ENCODE measurements at places on chromosomes 4 and X.

DNA sequence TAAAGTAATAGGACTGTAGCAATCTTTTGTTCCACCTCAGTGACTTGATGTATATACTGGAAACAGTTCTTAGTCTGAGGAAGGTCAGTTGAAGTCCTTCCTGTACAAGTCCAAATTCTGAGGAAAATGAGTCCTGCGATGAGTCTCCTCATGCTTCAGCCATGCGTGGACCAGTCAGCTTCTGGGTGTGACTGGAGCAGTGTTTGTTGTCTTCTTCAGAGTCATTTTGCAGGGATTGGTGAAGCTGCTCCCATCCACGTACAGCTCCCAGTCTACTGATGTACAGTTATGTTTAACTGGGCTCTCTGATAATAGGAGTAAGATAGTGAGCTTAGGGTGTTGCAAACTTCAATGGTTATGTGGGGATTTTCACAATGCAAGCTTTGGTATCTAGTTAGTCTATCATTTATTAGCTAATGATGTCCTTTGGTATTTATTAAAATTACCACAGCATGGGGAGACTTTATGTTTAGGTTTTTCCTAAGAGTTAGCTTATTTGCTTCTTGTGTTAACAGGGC is 3.4 kb downstream of the UGT2B17 start:
- no peak for DNase-seq

- DNase-seq = no peak
These were observed 161.1 kb downstream of the FBXW7 start for GRCh38 chr4:152374606-152375285.

GRCh38 chr4:159105761-159106243 is 2.9 kb downstream of the RAPGEF2 start:
- DNase-seq = peak; percentile 16

DNA sequence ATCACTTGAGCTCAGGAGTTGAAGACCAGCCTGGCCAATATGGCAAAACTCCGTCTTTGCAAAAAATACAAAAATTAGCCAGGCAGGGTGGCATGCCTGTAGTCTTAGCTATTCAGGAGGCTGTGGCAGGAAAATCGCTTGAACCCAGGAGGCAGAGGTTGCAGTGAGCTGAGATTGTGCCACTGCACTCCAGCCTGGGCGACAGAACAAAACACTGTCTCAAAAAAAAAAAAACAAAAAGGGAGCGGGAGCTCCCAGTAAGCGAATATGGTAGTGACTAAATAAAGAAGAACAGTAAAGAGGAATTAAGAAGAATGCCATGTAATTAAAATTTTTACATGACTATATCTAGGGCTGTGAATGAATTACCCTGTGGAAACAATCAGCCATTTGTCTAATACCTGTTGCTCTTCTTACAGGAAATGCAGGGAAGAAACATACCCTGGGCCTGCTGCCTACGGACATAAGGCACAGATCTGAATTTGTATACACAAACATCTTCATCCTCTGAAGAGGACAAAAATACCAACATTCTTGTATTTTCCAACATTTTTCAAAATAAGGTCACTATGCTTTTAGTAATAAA is 11.4 kb downstream of the WDFY3 start:
- no peak for DNase-seq

DNA sequence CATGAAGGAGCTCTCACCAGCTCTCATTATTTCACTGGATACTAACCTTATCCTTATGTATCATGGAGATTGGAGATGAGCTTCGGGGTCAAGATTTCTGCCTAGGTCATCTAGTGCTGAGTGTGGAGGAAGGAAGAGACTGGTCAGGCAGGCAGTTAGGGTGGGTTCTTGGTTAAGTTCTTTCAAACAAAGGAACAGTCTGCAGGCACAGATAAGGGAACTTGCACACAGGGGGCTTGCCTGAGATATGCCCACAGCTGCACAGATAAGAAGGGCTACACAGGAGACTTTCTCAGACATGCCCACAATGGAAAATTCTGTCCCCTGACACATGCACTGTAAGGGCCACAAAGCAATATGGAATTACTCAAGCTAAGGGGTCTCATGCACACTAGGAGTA is 904.1 kb downstream of the NLGN4X start:
- no peak for DNase-seq

- DNase-seq = no peak
These were observed 34.3 kb downstream of the ZNF330 start for GRCh38 chr4:141255016-141255415.

DNA sequence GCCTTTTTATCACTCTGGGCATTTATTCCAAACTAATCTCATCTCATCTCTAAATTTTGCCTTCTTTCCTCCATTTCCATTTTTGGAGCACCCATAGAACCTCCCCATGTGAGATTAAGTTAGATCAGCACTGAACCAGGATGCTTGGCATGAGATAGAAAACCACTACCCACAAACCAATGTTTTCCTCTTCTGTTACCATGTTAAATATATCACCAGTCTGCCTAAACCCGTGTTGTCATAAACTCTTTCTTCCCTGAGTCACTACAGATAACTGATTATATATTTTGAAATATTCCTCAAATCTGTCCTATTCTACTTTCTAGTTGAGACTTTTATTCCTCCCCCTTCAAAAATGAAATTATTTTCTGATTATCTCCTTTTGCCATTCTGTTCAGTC is 37.6 kb downstream of the GABRB1 start:
- no peak for DNase-seq

- no peak for DNase-seq
These were observed 11.2 kb downstream of the C1QTNF7 start for GRCh38 chr4:15438939-15439524.

GRCh38 chrX:27815209-27815608 is 7.4 kb downstream of the MAGEB10 start:
- DNase-seq = no peak

DNA sequence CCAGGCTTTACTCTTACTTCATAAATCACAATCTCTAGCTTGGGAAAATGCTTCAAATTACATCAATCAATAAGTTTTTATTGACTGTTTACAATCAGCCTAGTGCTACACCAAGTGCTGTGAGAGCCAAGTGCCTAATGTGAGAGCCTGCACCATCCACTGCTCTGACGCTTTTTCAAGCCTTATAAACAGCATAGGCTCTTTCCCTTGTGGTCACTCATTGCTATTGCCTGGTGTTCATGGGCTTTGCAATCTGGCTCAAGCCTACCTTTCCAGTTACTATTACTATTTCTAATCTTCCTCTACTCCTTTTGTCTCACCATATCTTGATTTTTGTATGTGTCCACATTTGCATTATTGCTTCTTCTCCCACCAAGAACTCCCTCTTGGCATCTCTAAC is 77.0 kb downstream of the REELD1 start:
- no peak for DNase-seq

DNA sequence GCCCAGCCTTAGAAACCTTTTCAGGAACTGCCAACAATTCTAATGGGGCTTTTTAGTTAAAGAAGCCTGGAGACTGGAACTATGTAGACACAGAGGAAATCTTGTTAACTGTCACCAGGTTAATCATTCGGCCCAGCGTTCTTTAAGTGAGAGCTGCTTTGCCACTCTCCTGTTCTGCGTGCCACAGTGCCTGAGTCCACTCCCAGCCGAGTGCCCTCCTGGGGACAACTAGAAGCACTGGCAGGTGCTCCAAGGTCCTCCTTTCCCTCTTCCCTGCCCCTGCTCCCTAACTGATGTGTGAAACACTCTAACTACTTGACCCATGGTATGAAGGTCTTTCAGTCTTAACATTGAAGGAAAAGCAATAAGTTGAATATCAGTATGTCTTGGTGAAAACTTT is 151.2 kb upstream of the TLL1 start:
- DNase-seq = no peak

DNA sequence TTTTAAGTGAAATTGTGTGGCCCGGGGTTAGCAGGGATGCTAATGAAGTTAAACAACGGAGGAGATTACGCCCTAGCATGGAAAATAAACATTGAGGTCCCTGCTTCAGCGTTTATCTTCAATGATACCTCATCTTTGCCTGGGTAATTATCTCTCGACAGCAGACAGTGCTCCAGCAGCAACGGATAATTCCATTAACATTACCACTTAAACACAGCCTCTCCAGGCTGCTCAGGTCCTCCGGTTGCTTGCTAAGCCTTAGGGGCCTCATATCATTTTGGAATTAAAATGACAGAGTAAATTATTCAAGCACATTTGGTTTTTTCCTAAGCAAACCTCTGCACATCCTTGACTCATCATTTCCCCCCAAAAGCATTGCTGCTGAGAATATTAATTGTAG is 281.5 kb upstream of the KLF3 start:
- no peak for DNase-seq

- no peak for DNase-seq
These were observed at the start of gene IL1RAPL1 for GRCh38 chrX:28586981-28587551. Gene IL1RAPL1 (plus strand): TSS chrX:28587446.

DNA sequence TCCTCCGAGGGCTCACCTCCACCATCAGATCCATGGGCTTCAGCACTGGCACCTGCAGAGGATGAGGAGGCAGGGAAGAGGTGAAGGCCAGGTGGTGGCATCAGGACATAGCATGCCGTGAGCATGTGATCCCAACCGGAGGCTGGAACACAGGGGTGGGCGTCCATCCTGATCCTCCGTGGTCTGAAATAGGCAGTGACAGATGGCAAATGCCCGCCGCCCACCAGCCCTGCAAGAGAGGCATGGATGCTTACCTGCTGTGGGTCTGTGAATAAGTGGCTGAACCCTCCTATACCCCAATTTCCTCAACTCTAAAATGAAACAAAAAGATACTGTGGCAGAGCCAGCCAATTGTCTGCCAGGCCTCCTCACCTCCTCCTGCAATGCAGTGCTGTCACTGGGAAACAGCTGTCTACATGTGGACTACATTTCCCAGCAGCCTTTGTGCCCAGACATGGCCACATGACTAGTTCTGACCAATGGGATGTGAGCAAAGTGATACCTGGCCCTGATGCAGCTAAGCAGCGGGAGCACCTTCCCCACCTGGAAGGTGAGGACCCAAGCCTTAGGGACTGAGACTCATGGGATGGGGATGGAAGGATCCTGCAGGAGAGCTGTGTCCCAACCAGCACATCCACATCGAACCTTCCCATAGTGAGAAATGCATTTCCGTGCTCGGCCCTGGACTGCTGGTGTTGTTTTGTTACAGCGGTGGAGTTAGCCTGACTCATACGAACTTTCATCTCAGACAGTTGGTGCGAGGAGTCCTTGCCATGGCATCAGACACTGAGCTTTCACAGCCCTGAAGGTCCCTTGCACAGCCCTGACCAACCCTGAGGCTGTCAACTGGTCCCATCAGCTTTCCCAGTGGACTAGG is 99.5 kb downstream of the PPP2R2C start:
- DNase-seq = peak; percentile 10

DNA sequence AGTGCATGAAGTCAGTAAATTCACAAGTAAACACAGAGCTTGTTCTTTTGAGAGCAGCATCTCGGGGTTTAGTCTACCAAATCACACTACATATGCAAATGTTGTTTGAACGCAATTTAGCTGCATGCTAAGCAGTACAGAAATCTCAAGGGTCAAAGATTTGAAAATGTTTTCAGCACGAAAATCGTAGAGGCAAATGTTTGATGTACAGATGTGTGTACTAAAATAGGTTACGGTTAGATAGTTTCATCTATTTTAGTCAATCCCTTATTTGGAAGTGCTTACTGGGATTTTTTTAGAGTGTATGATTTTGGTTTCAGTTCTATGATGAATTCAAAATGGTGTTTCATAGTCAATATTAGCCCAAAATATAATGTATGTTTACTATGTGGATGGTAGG is 1928.2 kb upstream of the TENM3 start:
- DNase-seq = no peak

GRCh38 chrX:39895218-39896110 is 202.3 kb downstream of the BCOR start:
- DNase-seq = no peak

- DNase-seq = no peak
These were observed 36.2 kb downstream of the PAPSS1 start for GRCh38 chr4:107683873-107684272.

DNA sequence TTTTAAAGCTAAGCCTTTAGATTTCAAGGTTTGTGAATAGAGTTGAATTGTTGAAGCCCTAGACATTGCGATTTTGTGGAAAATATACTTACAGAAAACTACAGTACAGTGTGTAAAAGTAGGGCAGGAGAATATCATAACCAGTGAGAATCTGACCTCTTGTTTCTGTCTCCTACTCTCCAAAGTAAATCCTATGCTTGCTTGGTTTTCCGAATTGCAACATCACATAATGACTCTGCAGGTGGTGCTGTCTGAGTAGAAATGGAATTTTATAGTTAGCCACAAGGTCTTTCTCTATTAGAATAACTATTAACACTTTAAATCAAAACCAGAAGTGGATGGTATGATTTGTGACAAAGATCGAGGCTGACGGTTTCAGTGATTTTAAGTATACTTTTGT is 505.6 kb downstream of the RAPGEF2 start:
- no peak for DNase-seq

- DNase-seq = no peak
These were observed 272.7 kb upstream of the FAT4 start for GRCh38 chr4:125042041-125042440.

DNA sequence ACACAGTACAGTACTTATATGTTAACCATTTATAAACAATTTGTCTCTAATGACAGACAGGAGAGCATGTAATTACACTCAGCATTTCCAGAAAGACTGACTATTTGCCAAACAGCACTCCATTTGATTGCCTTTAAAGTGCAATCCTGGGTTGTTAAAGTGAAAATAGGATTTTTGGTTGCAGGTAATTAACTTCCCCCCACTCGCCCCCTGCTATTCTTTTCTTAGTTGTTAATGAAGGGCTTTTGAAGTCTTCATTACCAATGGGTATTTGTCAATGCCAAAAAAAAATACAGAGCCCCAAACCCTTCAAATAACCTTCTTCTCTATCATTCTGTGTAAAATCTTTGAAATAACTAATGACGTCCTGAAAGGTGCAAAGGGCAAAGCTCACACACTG is 825.6 kb downstream of the STPG2 start:
- no peak for DNase-seq

GRCh38 chr4:153472122-153473037 is 6.2 kb downstream of the TMEM131L start:
- no peak for DNase-seq

DNA sequence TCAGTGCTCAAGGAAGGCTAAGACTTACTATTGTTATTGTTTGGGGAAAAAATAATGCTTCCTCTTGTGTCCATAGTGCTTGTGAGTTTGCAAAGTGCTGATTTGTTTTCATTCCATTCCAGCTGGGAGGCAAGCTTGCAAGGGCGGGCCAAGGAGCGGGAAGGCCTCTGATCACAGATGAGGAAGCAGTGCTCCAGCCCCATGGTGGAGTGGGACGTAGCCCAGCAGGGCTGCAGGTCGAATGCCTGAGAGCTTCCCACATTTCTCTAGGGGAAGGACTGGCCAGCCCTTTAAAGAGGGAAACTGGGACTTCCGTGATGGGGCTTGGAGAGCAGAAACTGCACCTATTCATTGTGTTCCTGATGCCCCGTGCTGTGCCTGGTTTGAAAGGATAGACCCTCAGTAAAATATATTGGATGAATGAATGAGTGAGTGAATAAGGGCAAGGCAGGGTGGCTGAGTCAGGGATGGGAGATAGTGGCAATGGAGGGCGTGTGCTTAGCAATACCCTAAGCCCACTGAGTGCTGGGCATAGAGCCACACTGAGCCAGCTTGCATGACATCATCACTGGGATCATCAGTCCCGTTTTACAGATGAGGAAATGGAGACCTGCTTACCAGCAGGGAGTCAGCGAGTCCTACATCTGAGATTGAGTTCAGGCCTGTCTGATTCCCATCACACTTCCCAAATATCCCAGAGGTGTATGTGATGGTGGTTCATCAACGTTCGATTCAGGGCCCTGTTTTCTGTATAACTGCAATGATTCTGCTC is 17.9 kb upstream of the NSG1 start:
- no peak for DNase-seq
